ENCODE measurements at places on chromosomes 1 and 21.

DNA sequence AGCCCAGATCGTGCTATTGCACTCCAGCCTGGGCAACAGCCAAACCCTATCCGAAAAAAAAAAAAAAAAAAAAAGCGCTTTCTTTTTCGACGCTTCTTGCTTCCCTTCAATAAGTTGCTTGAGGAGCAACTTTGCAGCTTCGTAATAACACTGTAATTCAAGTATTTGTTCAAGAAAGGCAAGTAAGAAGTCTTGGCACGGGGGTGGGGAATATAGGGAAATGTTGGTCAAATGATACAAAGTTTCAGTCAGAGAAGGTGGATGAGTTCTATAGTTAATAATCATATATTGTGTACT lies 871 bp upstream of the PSMA5 start:
- DNase-seq, result no peak

GRCh38 chr1:217106231-217106901 lies 383.1 kb upstream of the ESRRG start:
- no peak for DNase-seq

- DNase-seq, result no peak
Observed at GRCh38 chr1:183313063-183313462, 105.1 kb downstream of the NMNAT2 start.

GRCh38 chr1:39051956-39052355 lies 25.8 kb downstream of the NDUFS5 start:
- no peak for DNase-seq

- no peak for DNase-seq
Observed at GRCh38 chr1:221011145-221011544, 131.9 kb downstream of the HLX start.

DNA sequence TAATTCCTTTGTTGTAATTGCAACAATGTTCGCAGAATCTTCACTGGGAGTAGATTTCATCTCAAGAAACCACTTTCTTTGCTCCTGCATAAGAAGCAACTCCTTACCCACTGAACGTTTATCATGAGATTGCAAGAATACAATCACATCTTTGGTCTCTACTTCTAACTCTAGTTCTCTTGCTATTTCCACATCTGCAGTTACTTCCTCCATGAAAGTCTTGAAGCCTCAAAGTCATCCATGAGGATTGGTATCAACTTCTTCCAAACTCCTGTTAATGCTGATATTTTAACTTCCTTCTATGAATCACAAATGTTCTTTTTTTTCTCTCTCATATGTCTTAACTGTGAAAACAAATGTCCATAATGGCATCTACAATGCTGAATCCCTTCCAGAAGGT lies 118.6 kb upstream of the RAB4A start:
- no peak for DNase-seq

DNA sequence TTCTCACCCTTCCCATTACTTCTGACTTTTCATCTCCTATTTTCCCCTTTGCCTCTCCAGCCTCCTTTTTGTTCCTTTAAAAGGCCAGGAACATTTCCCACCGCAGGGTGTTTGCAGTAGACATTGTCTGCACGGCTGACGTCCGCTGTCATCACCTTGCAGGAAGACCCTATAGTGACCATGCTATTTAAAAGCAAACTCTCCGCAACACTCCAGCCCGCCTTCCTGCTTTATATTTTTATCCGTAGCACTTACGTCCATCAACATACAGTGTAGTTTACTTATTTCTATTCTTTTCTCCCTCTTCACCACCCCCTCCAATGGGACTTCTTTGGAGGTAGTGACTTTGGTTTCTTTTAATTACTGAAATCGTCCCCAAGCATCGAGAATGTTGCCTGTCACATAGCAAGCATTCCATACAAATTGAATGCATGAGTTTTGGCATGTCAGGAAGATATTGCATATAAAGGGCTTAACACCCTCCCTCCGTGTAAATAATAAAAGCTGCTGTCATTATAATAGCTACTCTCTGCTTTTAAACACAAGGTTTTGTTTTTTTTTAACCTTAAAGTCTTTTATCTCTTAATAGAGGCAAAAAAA lies 19.8 kb downstream of the SLC25A33 start:
- no peak for DNase-seq

DNA sequence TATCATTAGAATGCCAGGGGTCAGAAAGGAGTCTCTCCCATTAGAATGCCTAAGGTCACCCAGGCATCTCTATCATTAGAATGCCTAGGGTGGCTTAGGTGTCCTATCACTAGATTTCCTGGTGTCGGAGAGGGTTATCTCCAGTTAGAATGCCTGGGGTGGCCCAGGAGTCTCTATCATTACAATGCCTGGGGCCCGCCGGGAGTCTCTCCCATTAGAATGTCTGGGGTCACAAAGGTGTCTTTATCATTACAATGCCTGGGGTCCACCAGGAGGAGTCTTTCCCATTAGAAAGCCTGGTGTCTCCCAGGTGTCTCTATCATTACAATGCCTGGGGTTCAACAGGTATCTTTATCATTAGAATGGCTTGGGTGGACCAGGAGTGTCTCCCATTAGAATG lies 56.2 kb downstream of the RNF187 start:
- no peak for DNase-seq

GRCh38 chr1:113388017-113388620 lies 2.2 kb upstream of the MAGI3 start:
- no peak for DNase-seq

DNA sequence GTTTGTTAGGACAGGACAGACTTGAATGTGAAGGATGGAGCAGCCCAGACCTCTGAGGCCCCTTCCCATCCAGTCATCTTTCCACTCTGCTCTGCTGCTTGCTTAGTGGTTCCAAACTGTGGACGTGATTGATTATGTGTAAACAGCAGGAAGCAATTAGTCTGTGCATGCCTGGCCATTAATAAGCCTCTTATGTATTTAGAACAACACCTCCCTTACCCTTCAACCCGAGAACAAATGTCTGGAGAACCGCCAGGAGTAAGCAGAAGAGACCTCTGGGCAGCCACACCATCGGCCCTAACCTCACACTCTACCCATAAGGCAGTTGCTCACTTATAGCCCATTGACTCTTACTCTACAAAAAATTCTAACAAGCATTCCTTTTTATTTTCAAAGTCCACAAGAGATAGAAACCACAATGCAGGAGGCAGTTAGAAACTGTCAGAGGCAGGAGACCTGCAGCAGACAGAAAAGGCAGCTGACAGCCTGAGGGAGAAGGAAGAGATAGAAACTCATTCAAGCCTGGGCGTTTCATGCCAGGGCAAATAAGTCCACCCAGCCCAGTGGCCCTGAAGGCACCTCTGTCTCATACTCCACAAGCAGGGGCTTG lies 5.8 kb upstream of the EPHA8 start:
- no peak for DNase-seq

- no peak for DNase-seq
Observed at GRCh38 chr1:27912429-27912828, 22.4 kb upstream of the SMPDL3B start.

DNA sequence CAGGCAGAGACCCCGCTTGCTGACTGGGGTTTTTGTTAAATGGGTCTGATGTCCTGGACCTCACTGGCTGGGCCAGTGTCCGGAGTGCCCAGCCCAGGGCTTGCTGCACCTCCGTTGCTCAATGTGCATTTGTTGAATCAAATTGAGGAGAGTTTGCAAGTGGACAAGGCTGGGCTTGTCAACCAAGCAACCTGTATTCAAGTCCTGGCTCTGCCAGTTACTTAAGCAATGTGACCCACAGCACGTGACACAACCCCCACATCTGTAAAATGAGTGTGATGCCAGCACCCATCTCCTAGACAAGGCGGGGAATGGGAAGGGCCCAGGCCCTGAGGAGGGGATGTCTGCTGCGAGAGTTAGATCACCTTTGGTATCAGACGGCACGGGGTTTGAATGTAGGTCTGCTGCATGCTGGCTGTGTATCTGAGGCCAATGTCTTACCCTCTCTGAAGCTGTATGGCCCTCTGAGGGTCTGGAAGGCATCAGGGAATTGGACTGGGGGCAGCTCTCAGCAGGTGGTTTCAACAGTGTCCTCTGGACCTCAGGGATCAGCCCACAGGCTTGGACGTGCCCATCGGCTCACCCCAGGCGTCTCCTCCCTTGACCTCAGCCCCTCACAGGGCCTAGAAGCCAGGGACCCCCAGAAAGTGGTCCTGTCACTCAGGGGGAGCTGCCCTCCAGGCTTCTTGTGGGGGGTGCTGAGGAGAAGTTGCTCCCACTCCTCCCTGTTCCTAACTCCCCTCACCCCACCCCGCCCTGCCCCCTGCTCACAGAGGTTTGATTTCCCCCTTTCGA lies 51.0 kb upstream of the RUNX3 start:
- no peak for DNase-seq

DNA sequence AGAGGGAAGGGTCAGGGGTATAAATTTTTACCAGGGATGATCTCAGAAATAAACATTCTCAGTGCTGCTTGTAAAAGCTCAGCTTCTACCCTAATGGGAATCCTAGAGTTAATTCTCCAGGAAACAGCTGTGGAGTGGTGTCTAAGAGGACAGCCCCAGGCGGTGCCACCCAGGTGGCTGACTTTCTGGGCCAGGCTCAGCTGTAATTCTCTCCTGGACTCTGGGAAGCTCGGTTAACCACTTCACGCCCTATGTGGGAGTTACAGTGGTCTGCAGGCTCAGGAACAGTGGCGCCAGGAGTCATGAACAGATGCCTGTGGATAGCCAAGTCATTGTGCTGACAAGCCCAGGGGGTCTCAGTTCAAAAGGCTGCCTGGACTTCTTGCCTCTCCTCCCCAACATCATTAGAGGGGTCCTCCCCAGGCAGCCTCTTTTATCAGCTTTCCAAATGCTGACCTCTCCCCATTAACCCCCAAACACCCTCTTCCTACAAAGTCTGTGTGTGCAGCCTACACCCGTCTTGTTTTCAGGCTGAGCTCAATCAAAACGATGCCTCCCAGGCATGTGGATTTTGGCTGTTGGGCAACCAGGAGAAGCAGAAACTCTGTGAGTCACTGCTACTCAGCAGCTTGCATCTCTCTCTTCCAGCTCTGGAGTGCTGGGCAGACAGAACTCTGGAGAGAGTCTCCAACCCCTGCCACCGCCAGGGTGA lies 1.2 kb downstream of the HHIPL2 start:
- no peak for DNase-seq

DNA sequence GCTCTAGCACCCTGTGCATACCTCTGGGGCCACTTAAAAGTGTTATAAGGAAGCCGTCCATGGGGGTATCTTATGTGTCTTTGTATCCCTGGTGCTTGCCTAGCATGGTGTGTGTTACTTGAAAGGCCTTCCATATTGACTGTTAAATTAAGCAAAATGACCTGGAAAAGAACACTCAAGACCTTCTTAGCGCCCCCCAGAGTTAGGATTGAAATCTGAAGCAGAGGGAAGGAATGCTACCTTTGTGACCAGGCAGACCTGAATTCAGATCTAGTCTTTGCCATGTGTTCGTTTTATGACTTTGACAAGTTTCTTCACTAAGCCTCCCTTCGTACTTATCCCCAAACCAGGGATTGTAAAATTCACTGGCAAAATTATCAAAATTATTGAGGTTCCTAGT lies 59.9 kb downstream of the SLC22A15 start:
- no peak for DNase-seq

- no peak for DNase-seq
Observed at GRCh38 chr1:101175886-101176285, 60.9 kb upstream of the S1PR1 start.

- no peak for DNase-seq
Observed at GRCh38 chr1:181972256-181972655, 89.3 kb downstream of the ZNF648 start.

DNA sequence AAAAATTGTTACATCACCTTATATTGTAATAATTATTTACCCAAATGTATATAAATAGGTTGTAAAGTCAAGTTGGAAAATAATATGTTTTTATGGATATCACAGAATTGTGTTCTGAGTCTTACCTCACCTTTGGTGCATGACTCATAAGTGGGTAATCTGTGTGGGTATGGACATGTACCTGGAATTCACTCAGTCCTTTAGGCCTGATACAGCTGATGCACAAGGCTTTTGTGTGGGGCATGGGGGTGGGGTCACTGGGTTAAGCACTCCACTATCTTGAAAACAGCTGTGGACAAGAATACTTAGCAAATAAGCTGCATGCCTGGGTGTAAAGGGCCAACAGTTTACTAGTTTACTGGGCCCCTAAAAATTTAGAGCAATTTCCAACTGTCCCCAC lies 34.4 kb downstream of the INKA2 start:
- no peak for DNase-seq
